Mesendoderm (in vitro differentiated cells): ENCODE measurements at places on chromosomes 4 and X.

GRCh38 chr4:67576538-67576937 is 18.0 kb downstream of the STAP1 start:
- no peak for DNase-seq

DNA sequence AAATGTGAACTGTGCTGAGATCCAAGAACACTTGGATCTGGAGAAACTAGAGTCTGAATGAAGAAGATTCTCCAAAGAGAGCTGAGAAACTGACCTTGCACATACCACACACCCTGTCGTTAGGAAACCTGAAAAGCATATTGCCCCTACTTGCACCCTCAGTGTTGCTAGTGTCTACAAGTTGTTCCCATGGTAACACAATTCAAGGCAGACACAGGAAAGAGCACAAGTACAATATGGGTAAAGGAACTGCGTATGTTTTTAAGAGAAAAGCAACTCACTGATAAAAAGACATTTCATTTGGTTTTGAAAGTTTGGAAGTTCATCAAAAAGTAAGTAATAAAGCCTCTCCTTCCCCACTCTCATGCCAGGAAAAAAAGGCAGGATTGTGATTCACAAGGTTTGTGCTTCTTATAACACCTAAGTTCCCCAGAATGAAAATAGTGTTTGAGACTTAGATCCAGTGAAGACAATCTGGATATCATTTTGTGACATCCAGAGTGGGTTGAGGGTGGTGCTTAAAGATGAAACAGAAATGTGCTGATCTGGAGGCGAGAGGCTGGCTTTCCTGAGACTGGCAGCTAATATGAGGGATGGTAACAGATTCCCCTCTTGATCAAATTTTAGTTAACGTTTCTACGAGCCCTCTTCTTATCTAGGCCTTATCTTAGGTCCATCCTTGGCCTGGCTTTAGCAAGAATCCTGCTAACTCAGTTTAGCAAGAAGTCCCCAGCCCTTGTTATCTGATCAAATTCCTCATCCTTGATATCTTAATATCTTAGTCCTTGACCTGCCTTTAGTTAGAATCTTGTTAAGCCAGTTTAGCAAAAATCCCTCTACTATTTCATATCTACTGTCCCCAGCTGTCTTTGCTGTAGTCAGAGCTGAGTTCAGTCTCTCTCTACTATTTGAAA is 42.3 kb downstream of the NIPAL1 start:
- peak; percentile 61 for DNase-seq

DNA sequence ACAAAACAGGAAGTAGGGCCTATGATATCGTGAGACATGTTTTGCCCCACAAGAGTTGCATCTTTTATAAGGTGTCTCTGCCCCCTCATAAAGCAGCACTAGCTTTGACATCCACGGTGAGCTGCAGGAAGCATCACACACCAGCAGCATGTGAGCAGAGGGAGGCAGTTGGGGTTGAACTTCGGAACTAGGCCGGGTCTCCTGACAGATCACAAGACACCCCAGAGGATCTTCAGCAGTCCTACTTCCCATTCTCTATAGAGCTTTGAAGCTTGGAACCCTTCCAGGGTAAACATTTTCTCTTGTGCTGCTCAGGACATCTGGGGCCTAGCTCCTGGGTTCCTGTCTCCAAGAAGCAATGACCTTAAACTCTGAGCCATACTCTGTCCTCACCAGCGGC is 27.5 kb downstream of the YY2 start:
- no peak for DNase-seq

GRCh38 chr4:26345565-26345938 is 24.7 kb downstream of the RBPJ start:
- no peak for DNase-seq

DNA sequence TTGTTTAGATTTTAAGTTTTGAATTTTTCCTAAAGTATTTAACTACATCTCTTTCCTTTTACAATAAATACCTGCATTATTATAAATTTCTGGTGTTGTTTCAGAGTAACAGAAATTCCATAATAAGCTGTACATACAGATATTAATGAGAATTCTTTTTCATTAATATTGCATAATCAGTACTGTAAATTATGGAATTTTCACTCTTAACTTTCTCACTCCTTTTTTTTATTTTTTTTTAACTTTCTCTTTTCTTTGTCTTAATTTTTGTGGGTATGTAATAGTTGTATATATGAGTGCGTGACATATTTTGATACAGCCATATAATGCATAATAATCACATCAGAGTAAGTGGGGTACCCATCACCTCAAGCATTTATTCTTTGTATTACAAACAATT is 110.5 kb downstream of the KLHL8 start:
- DNase-seq = no peak

DNA sequence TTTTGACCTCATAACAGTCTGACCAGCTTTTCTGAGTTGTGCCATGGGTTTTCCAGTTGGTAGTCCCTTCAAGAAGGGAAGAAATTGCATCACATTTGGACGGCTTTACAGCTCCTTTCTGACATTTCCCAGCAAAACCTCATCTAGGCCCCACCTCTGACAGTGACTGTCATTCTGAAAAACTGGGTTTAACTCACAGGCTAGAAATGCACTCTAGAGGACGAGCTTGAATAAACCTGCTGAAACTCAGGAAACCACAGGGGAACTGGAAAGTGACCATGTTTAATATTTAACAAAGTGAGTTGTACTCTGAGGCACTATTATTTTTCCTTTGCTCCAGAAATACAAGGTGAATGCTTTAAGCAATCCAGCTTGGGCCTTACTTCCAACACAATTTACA is 434.3 kb upstream of the RASGEF1B start:
- DNase-seq = no peak

- peak; percentile 81 for DNase-seq
These were observed 18.0 kb downstream of the RPS3A start for GRCh38 chr4:151117371-151117962.

GRCh38 chrX:154380153-154380552 is 1.1 kb downstream of the EMD start:
- DNase-seq = no peak

GRCh38 chr4:184960505-184960971 is 57.8 kb upstream of the HELT start:
- no peak for DNase-seq

GRCh38 chr4:174709526-174709925 is 119.5 kb downstream of the GLRA3 start:
- DNase-seq = no peak
